Lung (tissue), 17 donors: ENCODE measurements at places on chromosomes 1 and 21.

DNA sequence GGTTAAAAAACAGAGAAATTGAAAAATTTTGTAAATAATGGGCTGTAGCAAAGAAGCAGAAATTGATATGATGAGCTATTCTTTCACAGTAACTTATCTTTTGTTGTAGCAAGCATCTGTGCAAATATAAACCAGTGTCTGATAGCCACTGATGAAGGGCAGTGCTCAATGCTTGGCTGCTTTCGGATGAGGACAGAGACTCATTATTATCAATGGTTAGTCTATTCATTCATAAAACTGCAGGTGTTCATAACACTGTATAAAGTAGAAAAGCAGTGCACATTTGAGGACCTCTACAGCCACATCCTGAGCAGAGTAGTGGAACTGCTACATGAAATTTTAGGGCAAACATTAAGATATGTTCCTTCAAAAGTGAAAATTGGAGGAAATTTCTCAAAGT, 107.2 kb downstream of the FAF1 start:
- DNase-seq = no peak

DNA sequence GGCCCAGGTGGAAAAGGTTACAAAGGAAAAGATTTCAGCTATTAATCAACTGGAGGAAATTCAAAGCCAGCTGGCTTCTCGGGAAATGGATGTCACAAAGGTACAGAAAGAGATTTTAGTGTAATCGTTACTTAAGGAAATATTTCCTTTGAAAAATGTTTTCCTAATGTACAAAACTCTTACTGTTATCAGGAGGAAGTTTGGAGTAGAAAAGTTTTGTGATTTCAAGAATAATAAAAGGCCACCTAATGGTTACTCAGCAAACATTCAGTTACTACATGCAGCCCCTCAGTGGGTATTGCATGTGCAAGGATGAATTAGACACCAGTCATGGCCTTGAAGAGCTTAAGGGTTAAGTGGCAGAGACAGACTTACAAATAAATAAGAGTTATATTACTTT, 85.2 kb downstream of the SDCCAG8 start:
- DNase-seq = no peak

GRCh38 chr1:109573785-109574184, 25.4 kb downstream of the GNAI3 start:
- DNase-seq = peak; percentile 20

DNA sequence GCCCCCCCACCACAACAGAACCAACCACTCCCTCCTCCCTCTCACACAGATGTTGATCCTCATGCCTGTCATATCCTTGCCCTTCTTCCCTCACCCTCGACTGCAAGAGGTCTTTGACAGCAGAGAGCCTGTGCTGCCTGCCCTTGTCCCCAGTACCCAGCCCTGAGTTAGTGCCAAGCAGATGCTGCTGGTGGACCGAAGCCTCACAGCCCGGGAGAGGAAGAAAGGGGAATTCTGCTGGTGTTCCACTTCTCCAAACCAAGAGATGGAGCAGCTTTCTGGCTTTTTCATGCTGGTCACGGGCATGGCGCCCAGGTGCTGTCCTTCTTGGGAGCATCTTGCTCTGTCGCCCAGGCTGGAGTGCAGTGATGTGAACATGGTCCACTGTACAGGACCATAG, 69.1 kb downstream of the SLC66A1 start:
- no peak for DNase-seq

DNA sequence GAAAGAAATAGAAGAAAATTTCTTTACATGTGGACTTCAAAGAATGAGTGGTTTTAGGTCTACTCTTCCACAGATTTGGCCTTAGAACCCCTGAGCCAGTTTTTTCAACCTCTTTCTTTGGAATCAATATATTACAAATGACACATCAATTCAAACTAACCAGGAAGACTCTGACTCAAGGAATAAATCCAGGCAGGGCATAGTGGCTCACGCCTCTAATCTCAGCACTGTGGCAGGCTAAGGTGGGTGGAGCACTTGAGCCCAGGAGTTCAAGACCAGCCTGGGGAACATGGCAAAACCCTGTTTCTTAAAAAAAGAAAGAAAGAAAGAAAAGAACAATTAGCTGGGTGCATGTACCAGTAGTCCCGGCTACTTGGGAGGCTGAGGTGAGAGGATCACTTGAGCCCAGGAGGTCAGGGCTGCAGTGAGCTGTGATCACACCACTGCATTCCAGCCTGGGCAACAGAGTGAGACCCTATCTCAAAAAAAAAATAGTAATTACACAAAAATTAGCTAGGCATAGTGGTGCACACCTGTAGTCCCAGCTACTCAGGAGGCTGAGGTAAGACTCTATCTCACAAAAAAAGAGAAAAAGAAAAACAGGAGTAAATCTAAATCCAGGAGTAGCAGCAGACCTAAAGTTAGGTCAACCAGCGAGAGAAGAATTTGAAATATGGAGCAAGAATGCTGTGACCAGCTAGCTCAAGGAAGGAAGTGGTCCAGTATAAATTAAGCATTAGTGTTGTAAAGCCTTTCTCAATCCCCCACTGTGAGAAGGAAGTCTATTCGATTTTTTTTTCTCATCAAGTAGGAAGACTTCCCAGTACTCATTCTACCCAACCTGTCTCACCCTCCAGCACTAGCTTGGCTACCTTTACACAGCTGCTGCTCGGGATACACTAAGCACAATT, 1.9 kb downstream of the SORT1 start:
- DNase-seq = no peak

DNA sequence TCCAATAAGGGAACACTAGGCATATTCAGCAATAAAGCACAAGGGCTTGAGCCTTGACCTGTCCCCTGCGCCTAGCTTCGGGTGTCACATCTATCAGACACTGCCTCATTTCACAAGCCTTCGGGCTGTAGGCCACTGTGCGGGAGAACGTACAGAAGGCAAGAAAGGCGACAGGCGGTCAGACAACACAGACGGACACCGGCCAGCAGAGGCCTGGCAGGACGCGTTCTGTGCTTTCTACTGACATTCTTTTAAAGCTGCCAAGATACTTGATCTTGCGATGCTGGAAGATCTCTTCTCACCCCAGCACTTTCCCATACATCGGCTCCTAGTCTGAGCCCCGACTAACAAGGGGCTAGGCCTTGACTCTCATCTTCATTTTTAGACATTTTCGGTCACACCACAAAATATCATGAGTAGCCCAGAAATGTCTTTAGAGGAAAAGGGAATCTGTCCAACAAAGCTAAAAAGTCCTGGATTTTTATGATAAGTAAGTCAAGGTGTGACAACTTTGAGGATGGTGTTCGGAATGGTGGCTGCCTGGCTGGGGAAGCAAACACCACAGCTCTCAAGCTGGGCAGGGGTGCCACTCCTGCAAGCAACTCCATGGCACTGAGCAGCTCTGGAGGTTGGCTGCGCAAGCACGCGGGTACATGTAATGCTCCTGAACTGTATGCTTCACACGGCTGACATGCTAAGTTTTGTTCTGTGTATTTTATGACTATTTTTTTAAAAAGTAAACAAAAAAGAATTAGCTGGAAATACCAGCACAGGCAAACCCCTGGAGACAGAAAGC, 18.7 kb downstream of the RIPK4 start:
- no peak for DNase-seq

- no peak for DNase-seq
Measured at GRCh38 chr1:33380811-33381210, 50.1 kb downstream of the PHC2 start.

DNA sequence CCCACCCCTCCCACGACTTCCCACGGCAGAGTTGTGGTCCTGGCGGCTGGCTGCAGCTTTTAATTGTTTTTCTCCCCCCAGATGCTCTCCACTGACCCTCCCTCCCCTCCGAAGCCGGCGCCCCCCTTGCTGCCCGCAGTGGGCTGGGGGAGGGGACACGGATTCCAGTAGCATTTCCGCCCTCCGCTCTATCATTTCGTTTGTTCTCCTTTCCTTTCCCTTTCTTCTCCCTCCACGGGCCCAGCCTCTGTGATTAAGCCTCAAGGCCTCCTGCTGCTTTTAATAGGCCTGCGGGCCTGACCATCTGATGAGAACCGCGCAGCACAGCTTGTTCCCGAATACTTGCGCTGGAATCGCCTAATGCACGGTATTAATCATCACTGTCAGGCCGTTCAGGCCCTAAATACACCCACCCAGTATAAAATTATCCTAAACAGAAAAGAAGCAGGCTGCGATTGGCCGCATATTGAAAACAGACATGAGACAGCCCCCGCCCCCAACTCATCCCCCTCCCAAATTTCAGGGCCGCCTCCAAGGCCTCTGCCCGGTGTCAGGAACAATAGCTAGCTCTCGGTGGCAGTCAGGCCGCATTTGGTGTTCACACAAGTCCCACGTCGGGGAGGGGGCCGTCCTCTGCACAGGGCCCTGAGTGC, 102.0 kb upstream of the ARHGEF16 start:
- peak; percentile 63 for DNase-seq

GRCh38 chr1:235098547-235098946, 30.1 kb downstream of the TOMM20 start:
- DNase-seq = no peak

GRCh38 chr1:15727866-15728534, 8.1 kb upstream of the SLC25A34 start:
- no peak for DNase-seq

- DNase-seq = peak; percentile 94
Measured at GRCh38 chr21:17197996-17198395, 314.8 kb upstream of the CXADR start.

DNA sequence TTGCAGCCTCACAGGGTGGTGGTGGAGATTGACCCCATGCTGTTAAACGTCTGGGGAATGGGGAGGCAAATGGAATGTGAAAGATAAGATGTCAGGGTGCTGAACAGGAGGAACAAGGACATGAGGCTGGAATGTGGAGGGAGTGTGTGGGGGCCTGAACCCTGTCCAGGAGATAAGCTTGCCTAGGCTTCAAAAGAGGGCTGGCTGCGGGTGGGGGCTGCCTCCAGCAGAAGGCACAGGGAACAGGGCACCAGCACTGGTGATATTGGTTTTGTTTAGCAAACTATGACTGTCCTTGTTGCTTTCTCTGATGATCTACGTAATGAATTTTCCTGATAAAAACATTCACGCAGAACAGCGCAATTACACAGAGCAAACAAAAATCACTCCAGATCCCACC, 52.4 kb upstream of the LRP8 start:
- DNase-seq = no peak

DNA sequence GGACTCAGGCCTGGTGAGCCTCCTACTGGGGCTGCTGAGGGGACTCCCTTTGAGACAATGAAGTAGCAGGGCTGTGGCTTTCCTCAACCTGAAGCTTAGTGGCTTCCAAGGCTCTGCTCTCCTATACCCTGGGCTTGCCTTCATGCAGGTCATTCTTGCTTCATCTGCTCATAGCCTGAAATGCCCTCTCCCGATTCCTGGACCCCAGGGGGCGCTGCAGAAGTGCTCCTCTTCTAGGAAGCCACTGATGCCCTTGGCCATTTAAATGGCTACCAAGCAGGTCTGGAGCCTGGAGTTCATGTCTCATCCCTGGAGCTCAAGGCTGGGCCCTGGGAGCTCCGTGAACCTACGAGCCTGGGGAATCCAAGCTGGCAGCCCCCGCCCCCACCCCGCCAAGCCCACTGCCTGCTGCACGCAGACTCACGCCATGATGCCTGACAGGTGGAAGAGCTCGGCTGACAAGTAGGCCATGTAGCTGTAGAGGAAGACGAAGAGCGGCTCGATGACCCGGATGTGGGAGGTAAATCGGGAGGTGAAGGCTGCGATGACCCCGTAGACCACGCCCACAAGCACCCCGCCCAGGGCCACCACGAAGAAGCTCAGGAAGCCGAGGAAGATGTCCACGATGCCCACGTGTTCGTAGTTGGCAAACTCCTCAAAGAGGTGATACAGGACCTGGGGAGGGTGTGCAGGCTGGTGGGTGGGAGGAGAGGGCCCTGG, 45.7 kb downstream of the SLC9A1 start:
- DNase-seq = no peak

DNA sequence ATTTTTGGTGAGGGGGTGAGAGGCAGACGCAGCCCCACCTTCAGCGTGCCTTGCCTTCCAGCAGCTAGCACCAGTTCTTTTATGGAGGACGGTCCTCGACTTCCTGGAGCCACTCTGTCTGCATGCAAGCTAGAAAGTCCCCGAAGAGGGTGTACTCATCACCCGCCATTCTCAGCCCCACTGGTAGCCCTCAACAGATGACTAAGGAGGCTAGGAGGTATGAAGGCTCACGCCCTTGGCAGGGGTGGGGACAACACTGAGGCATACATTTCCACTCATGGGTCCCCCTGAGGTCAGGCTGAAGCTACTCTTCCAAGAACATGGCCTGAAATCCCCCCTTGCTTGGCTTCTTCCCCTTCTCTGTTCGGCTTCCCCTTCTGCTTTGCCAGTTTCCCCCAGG, 8.9 kb upstream of the PTPRF start:
- no peak for DNase-seq

DNA sequence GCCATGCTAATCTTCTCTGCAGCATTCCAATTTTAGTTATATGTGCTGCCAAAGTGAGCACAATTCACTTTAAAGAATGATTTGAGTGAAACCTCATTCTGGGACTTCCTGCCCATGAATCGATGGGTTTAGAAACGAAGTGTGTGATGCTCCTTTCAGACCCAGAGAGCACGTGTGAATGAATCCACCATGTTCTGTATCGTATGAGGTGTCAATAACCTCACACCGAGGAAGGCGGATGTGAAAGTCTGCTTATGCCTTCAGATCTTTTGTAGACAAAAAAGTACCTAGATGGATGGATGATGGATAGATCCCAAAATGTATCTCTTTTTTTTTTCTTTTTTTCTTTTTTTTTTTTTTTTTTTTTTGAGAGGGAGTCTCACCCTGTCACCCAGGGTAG, 13.8 kb downstream of the UBASH3A start:
- DNase-seq = no peak

GRCh38 chr21:15653710-15654109, 76.1 kb upstream of the USP25 start:
- no peak for DNase-seq

- DNase-seq = no peak
Measured at GRCh38 chr1:84247425-84248220, 53.9 kb upstream of the SAMD13 start.

GRCh38 chr1:71294178-71294577, 213.3 kb upstream of the ZRANB2 start:
- DNase-seq = no peak

DNA sequence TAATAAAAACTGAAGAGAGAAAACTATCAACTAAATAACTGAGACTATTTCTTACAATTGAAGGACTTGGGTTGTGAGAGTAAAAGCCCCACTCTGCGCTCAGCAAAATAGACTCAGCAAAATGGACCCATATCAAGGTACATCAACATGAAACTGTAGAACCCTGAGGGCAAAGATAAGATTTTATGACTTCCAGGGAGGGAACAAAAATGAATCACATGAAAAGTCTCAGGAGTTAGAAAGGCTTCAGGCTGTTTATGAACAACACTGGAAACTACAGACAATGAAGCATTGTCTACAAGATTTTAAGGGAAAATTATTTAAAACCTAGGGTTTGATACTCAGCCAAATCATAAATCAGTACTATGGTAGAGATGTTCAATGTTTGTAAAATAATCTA, 434.3 kb downstream of the PTPRC start:
- no peak for DNase-seq

DNA sequence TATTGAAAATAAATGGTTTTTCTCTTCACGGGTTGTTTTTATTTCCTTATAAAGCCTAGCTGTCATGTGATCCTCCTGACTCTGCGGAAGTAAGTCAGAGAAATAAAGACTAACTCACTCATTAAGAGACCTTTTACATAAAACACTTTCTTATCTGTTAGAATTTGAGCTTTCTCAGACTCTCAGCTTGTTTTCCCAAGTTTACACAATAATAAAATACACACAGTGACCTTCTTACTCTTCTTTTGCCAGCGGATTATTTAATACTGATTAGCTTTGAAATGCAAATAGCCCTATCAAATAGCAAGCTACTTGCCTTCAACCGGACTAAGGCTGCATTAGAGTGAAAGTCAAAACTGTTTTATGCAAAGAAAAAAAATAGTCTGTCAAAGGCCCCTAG, 45.5 kb upstream of the CXADR start:
- peak; percentile 44 for DNase-seq
